Activated naive CD4-positive, alpha-beta T cell treated with anti-CD3 and anti-CD28 coated beads, Interleukin-2, amount 10 ng/mL, durations not matched to agents 7 days and 5 days (primary cell): ENCODE measurements at places on chromosomes 4 and X.

DNA sequence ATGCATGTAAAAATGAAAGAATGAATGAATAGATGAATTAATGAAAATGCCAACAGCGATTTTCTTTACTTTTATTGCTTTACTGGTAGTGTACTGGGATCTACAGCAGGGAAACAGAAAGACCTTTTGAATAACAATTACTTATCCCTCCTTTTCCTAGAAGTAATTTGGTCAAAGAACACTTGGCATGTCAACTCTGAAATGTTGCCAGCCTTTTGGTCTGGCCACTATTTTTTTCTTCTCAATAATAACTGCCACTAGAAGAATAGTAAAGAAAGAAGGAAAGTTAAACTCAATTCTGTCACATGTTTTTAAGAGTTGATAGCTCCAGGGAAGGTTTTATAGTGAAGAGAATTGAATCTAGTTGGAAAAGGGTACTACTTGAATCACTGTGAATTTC, 52.9 kb downstream of the EPHA5 start:
- DNase-seq: no peak

DNA sequence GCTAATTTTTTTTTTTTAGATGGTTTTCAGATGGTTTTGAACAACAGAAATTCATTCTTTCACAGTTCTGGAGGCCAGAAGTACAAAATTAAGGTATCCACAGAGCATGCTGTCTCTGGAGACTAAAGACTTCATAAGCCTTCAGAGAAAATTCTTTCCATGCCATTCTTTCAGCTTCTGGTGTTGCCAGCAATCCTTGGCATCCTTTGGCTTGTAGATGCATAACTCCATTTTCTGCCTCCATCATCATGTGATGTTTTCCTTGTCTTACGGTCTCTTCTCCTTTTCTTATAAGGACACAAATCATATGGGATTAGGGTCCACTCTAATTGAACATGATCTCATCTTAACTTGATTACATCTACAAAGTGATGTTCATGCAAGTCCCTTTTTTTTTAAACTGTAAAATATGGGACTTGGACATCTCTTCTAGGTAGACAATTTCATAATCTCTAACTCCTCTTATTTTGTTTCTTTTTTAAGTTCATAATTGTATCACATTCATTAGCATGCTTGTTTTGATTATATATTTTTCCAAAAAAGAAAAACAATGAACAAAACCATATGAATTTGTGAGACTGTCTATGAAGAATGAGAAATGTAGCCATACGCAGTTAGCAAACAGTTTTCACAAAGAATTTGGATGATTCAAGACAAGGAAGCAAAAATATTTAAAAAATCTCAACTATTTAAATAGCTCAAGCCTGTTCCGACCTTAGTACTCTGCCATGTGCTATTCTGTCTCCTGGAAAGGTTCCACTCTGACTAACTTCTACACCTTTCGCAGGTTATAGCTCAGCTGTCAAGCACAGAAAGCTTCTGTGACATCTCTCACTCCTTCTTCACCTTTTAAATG, 53.1 kb upstream of the GIMD1 start:
- no peak for DNase-seq

DNA sequence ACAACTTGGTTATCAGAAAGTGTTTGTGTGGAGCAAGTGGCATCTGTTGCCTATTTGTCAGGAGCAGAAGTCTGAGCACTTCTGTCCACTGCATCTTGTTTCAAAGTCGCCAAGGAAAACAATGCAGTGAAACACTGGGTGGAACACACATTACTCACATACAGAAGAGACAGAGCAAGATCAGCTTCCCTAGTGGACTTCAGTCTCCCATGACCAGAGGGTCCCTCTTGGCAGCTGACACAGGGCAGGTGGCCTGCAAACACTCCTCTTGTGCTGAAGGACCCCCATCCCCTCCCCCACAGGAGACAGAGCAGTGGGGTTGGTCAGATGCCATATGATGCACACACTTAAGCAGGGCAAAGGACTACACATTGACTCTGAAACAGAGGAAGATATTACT, 3.6 kb upstream of the BBS12 start:
- DNase-seq: no peak

DNA sequence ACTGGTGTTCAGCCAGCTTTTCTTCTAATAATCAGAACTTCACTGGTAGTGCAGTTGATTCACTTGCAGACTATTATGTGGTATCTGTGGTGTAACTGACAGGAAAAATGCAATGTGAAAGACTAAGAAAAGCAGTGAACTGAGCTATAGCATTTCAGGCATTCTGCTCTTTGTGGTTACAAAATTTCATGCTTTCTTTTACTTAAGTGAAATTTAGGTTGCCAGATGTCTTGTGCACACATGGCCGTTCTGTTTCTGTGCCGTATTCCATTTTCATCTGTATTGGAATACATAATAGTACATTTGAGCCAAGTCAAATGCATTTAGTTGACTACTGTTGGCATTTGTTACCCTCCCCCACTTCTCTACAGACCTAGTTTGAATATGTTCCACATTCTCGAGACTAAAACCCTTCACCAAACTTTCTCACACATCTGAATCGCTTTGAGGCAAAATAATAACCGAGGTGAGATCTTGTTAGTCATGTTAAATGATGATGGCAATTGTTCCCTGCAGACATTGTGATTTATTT, 8.2 kb downstream of the RTL3 start:
- DNase-seq: no peak

- DNase-seq: no peak
Measured at GRCh38 chrX:115547448-115547847, 13.5 kb upstream of the PLS3 start.

- no peak for DNase-seq
Measured at GRCh38 chrX:130981836-130982235, 76.3 kb upstream of the ARHGAP36 start.

GRCh38 chr4:127309369-127310102, 323.2 kb upstream of the INTU start:
- DNase-seq: no peak

GRCh38 chr4:4521731-4522130, 20.1 kb downstream of the STX18 start:
- DNase-seq: no peak

DNA sequence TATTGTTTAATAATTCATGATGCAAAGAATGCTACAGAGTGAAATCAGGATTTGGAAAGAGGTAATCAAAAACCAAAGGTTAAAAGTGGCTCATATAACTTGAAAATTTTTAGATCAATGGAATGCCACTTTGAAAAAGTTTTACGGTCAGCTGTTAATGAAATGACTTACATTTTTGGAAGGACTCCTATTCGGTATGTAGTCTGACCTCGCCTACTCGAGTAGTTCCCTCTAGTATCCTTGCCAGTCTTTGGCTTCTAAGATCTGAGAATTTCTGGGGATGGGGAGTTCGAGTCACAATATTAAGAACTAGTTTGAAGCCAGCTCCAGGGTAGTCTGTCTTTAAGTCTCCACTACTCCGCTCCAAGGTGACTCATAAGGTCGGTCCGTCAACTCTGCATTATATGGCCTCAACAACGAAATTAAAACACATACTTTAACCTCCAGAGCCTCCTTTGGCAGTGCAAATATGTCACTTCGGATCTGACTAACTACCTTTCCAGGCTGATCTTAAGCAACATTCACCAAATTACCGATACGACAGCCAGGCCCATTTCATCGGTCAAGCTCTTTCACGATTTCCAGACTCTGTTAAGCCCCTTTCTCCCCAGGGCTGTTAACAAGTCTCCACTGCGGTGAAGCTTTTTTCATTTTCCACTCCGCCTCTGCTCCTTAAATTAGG, 733 bp upstream of the NAA15 start:
- DNase-seq: no peak

GRCh38 chr4:138217567-138217966, 24.6 kb downstream of the SLC7A11 start:
- no peak for DNase-seq

- DNase-seq: no peak
Measured at GRCh38 chr4:39996811-39997210, 19.1 kb upstream of the PDS5A start.

GRCh38 chr4:11743976-11744375, 315.3 kb upstream of the HS3ST1 start:
- DNase-seq: no peak

DNA sequence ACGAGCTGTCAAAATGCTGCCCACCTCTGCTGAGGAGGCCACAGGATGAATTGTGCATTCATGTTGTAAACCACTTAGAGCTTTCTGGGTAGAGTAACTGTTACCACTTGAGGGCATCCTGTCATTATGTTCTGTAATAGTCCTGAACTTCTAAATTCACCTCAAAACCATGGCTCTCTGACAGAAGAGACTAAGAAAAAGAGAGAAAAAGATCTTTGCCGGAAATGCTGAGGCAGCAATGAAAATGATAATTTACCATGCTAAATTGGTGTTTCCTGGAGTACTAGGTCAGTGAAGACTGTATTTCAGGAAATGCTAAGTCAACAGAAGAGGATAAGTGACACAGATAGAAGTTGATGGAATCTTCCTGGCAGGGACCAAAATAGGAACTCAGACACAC, 942.3 kb upstream of the SLIT2 start:
- no peak for DNase-seq

DNA sequence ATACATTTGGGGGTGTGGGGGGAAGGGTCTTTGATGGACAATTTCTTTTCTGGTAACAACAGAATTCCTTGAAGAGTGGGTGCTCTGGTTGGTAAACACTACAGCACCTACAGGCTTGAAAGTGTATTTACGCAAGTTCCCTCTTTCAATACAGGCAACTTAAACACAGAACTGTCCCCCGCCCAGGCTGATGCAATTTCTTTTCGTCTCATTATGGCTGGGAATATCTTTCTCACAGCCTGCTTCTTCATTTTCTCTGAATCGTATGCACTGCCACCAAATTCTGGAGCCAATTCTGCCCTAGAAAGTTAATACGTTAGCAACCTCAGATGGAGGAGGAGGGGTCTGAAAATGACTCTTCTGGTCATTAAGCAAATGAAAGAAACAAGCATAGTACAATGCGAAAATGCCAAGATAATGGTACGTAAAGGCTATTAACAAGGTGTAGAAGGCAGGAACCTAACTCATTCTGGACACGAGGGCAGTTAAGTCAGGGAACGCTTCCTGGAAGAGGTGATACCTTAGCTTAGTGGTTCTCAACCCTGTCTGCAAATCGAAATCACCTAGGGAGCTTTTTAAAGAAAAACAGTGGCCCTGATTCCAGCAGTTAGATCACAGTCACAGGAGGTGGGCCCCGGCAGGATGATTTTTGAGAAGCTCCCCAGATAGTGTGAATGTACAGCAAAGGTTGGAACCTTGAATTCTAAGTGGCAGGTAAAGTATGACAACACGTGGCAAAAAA, 1.0 kb downstream of the AGA start:
- DNase-seq: peak; percentile 37

DNA sequence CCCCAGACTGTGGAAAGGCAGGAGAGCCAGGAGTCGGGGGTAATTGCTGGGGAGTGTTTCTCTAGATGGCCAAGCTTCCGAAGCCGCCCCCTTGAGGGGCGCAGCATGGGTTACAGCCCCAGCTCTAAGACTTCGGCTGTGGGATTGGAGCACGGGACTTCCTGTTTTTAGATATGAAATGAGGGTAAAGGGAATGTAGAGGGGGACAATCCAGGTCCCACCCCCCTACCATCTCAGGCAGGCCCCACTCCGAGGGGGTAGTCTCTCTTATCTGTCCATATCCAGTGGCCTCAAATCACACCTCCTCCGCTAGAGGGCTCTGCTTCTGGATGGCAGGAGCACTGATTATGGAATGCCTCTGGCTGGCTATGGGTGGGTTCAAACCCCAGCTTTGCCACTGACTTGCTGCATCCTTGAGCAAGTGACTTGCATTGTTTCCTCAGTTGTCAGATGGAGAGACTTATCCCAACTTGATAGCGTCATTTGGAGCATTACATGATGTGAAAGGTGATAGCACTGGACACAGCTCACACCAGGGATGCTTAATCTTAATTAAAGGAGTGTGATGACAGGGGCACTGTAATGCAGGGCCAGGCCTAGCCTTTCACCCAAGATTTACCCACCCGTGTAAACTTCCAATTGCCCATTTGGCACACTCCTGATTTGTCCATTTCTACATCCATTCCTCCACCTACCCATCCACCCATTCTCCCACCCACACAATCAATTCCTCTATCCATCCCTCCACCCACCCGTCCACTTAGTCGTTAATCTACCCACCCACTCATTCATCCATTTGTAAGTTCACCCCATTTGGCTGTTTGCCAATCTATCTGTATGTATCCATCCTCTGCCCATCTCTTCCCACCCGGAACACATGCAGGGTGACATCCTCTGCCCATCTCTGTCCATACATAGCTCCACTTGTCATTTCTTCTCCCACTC, 848 bp upstream of the KCND1 start:
- peak; percentile 53 for DNase-seq

GRCh38 chr4:14679906-14680305, 322.4 kb upstream of the CPEB2 start:
- no peak for DNase-seq

- no peak for DNase-seq
Measured at GRCh38 chrX:10901290-10901633, 209.9 kb upstream of the HCCS start.

GRCh38 chrX:29496636-29497180, 718.7 kb upstream of the MAGEB2 start:
- DNase-seq: no peak

- no peak for DNase-seq
Measured at GRCh38 chr4:2825740-2826139, 17.9 kb upstream of the ADD1 start.

GRCh38 chr4:178462710-178463109, 1020.5 kb upstream of the AGA start:
- no peak for DNase-seq

DNA sequence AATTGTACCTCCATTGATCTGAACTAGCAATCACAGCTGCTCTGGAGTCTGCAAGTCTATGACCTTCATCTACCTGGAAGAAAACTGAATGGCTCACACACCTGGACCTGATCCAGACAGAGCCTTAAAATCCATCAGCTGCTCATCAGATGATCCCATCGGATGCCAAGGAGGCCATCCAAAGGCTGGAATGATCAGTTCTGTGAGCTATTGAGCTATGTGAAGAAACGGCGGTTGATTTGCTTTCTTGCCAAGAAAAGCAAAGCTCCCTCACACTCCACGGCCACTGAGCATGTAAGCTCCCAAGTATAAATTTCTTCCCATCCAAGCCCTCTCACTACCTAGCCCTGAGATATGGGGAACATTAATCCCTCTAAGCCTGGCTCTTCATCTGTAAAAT, 63.1 kb downstream of the RELL1 start:
- no peak for DNase-seq

DNA sequence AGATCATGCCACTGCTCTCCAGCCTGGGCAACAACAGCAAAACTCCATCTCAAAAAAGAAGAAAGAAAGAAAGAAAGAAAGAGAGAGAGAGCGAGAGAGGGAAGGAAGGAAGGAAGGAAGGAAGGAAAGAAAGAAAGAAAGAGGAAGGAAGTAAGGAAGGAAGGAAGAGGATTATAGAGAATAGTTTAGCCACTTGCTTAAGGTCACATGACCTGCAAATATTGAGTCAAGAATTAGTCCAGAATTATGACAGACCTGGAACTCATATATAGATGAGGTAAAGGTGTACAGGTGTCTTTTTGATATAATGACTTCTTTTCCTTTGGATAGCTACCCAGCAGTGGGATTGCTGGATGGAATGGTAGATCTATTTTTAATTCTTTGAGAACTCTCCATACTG, 25.6 kb upstream of the ANTXR2 start:
- DNase-seq: no peak
